ENCODE measurements at places on chromosomes 4 and X. TPM values are rescaled to one million over a fixed set of nuclear protein-coding genes. Genes with fewer than 3 reads are reported as not detected.

Gene ZXDA
- 21.2 TPM for total RNA-seq

Gene RBM3
- 137 TPM for total RNA-seq

Gene CDX4
- total RNA-seq, result not detected

Gene FGF13
- total RNA-seq, result 120 TPM

Gene SHROOM2
- 38.8 TPM for total RNA-seq

Gene MAMLD1
- 4.2 TPM for total RNA-seq

Gene IQSEC2
- 11.1 TPM for total RNA-seq

Gene RTL3
- not detected for total RNA-seq

Gene TMEM31
- total RNA-seq, result not detected

Gene FGFBP1
- total RNA-seq, result not detected

Gene MAGEA1
- not detected for total RNA-seq

Gene CXCL1
- total RNA-seq, result 1.2 TPM

Gene BRS3
- total RNA-seq, result 2.5 TPM

Gene TSPAN7
- 141 TPM for total RNA-seq

Gene NUDT10
- 37.1 TPM for total RNA-seq

Gene MAP3K15
- total RNA-seq, result 0.46 TPM

Gene HSFX4
- total RNA-seq, result not detected

Gene STS
- total RNA-seq, result 11.5 TPM

Gene DKC1
- 27.0 TPM for total RNA-seq

Gene FGB
- not detected for total RNA-seq

Gene LRIT3
- 0.23 TPM for total RNA-seq

Gene RHOXF2
- not detected for total RNA-seq

Data from diencephalon (tissue), 1 donor.